ENCODE measurements at places on chromosomes 5 and 9.

DNA sequence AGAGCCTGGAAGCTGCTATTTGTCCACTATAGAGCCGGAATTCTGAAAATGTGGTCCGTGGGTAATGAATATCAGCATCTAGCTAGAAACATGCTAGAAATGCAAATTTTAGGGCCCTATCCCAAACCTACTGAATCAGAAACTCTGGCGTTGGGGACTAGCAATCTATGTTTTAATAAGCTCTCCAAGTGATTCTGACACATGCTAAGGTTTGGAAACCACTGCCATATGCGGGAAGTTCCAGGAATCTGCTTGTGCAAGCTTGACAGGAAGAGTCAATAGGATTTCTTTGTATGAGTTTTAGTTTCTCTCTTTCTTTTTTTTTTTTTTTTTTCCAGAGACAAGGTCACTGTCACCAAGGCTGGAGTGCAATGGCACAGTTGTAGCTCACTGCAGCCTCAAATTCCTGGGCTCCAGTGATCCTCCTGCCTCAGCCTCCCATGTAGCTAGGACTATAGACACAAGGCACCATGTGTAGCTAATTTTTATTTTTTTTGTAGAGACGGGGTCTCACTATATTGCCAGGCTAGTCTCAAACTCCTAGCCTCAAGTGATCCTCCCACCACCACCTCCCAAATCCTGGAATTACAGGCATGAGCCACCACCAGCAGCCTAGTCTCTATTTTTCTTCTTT is 26.4 kb upstream of the CARNMT1 start:
- no peak for DNase-seq

GRCh38 chr5:97553604-97554452 is 370.8 kb upstream of the RIOK2 start:
- no peak for DNase-seq

- DNase-seq = no peak
Observed at GRCh38 chr9:37085233-37085632, 35.1 kb upstream of the ZCCHC7 start.

GRCh38 chr5:178461004-178461730 is 129.0 kb downstream of the COL23A1 start:
- no peak for DNase-seq

- no peak for DNase-seq
Observed at GRCh38 chr5:174159327-174160114, 114.0 kb downstream of the NSG2 start.

DNA sequence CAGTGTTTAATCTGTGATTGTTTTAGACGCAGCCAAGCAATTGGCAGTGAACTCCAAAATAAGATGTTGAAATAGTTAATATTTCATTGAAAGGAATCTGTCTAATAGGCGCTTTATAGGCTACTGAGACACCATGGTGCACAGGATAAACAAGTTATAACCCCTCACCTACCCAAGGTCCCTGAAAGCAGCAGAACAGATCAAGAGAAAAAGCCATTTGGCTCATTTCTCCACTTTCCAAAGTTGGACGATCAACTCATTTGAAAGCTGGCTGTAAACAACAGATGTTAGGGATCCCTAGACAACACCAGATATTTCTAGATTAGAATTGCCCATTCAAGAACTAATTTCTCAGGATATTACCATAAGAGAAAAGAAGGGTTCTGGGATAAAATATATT is 4.9 kb downstream of the PUM3 start:
- DNase-seq = no peak

GRCh38 chr5:141821430-141821925 is 56.7 kb downstream of the PCDH1 start:
- no peak for DNase-seq

DNA sequence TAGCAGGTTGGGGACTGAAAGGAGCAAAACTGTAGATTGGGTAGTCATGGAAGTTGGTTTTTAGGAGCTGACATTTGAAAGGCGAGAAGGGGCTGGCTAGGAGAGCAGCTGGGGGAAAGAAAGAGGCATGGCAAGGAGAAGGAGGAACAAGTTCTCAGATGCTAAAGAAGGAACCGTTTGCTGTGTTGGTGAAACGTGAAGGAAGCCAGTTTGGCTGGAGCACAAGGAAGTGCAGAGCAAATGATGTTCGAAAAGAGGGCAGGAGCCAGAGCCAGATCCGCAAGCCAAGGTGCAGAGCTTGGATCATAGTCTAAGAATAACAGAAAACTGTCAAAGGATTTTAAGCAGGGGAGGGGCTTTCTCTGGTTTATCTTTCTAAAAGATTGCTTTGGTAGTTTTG is 276.6 kb downstream of the ASTN2 start:
- DNase-seq = no peak

- no peak for DNase-seq
Observed at GRCh38 chr9:70256123-70256551, 2.6 kb upstream of the SMC5 start.

DNA sequence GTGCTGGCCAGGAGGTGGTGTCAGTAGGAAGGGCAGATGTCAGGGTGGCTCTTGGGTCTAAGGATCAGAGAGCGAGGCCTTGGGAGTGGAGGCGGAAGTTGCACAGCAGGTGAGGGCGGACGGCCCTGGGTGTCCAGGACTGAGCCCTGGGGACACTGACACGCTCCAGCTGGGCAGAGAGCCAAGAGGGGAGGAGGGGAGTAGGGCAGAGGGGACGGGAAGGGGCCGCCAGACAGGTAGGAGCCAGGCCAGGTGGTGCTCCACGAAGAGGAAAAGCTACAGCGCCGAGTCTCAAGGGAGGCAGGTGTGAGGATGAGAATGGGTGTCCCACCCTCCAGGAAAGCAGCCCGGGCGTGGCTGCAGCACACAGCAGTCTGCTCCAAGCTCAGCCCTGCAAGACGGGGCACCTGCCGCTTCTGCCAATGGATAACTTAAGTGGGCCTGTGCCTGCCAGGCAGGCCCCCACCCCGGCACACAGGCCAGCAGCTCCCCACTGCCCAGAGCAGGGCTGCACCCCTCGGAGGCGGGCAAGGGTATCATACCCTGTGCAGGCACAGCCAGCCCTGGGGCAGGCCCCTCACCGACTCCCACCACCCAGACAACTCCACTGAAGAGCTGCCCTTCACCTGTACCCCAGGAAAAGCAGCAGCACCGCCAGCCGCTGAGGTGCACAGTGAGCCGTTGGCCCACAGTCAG is 4.9 kb downstream of the TPRN start:
- DNase-seq = no peak

DNA sequence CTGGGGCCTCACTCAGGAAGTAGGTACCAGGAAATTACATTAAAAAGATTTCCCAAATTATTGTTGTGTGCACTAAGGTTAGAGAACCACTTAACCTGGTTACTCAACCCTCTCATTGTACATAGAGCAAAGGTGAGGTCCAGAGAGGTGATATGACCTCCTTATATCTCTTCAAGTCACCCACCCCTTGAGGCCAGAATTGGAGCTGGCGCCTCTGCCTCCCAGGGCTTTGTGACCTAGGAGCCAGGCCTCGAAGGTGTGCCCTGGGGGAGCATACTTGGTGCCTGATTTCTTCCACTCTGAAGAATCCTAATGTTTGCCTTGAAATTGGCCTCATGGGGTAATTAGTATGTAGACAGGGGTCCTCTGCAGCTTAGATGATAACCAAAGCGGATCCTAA is 95.1 kb upstream of the CTSL start:
- DNase-seq = no peak

- no peak for DNase-seq
Observed at GRCh38 chr5:145407300-145408047, 427.7 kb downstream of the PRELID2 start.

GRCh38 chr9:106954974-106955850 is 92.2 kb downstream of the ZNF462 start:
- no peak for DNase-seq

GRCh38 chr9:136059321-136059791 is 35.7 kb downstream of the NACC2 start:
- no peak for DNase-seq

DNA sequence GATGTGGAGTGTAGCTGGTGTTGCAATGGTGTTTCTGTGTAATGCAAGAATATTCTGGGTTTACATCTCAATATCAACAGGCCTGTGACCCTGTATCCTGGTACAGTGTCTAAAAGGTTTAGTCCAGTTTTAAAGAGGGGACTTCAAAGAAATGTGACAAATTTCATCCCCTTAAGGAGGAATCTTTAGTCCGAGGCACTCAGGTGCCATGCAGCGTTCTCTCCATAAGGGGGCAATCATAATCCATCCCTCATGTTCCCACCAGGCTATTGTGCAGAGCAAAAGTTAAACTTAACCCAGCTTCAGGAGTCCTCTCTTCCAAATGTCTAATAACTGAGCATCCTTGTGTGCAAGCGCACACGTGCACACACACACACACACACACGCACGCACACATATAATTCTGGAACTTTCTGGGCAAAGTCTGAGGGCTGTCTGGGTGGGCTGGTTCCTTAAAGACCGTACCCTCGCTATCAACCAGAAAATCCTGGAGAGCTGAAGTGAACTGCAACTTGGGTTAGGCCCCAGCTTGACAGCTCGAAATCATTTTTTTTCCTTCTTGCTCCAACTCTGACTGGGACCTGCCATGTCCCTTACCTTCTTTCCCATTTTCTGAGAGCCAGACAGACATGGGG is 46.0 kb downstream of the CRB2 start:
- no peak for DNase-seq

- DNase-seq = no peak
Observed at GRCh38 chr5:18397891-18398290, 763.6 kb downstream of the TAF11L14 start.

DNA sequence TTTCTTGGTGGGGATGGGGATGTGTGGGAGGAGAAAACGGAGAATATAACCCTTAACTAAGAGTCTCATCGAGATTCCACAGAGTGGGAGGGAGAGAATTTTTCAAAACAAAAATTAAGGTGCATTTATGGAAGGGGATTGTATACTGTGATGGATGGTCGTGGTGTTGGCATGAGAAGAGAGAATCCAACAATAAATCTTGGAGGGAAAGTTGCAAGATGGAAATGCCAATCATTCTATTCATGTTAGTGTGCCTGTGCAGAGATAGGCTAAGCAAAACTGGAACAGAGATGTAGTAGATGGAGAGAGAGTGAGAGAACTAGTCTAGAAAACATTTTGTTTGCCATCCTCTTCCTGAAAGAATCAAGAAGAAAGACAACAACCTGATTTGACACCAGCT is 613.1 kb downstream of the EBF1 start:
- no peak for DNase-seq

DNA sequence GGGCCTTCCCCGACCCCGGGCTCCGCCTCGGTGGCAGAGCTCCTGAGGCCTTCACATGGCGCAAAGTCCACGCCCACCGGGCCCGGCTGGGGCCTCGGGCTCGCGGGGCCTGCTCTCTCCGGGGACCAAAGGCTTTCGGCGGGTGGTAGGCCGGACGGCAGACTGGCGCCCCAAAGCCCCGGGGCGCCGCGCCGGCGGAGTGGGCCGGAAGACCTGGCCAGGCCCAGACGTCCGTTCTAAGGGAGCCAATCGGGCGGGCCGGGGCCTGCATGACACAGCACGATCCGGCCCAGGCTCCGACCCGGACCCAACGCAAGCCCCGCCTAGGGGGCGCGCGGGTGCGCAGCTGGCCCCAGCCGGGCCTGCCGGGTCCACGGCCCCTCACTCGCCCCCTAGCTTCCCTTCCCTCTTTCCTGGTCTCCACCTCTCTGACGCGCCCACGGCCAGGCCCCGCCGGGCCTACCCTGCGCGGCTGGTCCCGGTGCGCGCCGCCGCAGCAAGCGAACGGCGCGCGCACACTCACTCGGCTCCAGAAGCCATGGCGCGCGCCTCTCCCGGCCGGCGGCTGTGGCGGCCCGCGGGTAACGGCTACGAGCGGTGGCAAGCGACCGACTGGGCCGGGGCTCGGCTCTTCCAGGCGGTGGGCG is 488 bp downstream of the VCP start:
- peak; percentile 61 for DNase-seq

- no peak for DNase-seq
Observed at GRCh38 chr9:20292002-20292401, 330.3 kb downstream of the MLLT3 start.

DNA sequence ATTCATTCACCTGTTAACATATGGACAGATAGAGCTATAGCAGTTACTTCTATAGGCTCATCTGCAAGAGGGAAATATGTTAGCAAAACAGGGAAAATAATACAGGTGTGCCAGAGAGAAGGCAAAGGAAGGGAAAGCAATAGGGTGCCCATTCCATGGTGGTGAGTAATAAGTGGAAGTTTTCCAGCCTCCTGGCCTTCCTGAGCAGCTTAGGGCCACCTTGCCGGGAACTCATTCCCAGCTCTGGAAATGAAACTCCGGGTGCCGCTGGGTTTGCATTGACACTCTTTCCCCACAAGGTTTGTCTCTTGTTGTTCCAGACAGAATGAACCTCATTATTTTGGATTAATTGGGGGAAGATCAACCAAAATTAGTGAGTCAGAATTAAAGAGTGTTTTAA is 58.4 kb downstream of the SLC1A3 start:
- DNase-seq = no peak

DNA sequence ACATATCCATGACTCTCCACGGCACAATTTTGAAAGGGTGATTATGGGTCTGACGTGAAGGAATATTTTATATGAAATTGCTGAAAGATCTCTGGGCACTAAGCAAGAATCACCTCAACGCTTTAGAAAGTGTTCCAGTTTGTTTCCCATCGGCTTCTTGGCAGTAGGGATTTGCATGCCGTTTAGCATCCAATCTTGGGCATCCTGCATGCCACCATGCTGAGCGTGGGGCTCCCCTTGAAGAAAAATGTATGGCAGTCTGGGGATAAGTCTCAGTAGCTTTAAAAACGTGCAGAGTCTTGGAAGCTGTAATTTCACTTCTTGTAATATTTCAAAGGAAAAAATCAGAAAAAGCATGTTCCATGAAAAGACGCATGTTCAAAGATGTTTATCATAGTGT is 151.7 kb downstream of the DMRT2 start:
- DNase-seq = no peak

DNA sequence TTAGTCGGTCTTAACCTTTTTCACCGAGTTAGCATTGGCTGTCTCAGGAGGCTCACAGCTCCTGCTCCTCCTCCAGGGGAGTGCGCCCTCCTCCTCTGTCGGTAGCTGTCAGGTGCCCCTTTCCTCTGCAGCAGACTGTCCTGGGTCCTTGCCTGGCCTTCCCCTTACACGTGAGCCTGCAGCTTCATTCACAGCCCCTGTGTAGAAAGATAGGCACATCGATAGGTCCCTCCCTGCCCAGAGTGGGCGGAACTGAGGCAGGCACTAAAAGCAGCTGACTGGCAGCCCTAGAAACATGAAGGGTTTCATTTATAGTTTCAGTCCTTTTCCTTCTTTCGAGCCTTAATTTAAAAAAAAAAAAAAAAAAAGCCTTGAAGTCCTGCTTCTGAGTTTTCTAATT is 17.2 kb downstream of the TENT4A start:
- no peak for DNase-seq

DNA sequence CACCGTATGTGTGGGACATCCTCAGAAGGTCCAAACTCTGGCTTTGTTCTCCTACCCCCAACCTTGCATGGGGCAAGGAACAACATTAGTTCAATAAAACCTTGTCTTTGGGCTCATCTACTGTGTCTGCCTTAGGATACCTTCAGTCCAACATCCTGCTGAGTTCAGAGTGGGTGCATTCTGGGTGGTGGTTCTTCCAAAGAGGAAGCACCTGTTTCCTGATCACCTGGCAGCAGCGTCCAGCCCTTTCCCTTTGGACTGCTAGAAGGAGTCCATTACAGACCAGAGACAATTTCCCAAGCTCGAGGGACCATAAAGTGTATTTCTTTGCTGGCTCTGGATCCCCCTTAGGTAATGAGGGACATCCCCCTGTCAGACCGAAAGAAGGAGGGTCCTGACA is 154.1 kb downstream of the SEMA6A start:
- DNase-seq = no peak

GRCh38 chr5:158451203-158451992 is 592.5 kb upstream of the CLINT1 start:
- no peak for DNase-seq

GRCh38 chr5:114727358-114727757 is 365.5 kb downstream of the KCNN2 start:
- no peak for DNase-seq

GRCh38 chr5:176781054-176781375 is 29.3 kb upstream of the UNC5A start:
- DNase-seq = no peak
